Suppressor macrophage treated with lipopolysaccharide for 1 hour (primary cell): ENCODE measurements at places on chromosomes 4 and X.

GRCh38 chr4:122512430-122512829 is 55.9 kb upstream of the IL2 start:
- no peak for DNase-seq

DNA sequence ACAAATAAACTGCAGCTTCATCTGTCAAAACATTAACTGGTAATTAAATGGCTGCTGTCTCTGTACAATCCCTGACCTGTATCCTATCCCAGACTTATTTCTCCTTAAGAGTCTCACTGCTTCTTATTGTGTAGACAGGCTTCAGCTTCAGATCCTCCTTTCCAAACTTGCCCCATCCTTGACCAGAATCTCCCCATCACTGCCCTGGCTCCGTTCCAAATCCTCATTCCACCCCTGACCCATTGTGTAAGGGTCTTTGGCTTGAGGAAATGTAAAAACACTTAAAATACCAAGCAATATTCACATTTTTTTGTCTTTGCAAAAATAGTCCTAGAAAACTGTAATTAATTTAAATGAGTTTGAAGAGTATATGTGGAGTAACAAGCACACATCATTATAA is 152.6 kb upstream of the VEGFC start:
- DNase-seq: no peak

- DNase-seq: no peak
Observed at GRCh38 chr4:116952530-116953136, 132.7 kb downstream of the TRAM1L1 start.

DNA sequence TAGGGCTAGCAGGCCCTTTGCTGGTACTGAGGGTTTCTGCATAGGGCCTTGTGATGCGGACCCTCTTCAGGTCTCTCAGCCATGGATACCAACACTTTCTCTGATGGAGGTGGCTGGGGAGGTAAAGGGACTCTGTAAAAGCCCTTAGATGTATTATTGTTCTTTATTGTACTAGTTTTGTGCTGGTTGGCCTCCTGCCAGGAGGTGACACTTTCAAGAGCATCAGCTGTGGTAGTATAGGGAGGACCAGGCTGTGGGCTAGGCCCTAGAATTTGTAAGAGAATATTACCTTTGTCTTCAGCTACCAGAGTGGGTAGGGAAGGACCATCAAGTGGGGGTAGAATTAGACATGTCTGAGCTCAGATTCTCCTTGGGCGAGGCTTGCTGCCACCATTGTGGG is 936.3 kb downstream of the CENPC start:
- no peak for DNase-seq

GRCh38 chr4:146288193-146288592 is 73.9 kb downstream of the REELD1 start:
- peak; percentile 44 for DNase-seq

DNA sequence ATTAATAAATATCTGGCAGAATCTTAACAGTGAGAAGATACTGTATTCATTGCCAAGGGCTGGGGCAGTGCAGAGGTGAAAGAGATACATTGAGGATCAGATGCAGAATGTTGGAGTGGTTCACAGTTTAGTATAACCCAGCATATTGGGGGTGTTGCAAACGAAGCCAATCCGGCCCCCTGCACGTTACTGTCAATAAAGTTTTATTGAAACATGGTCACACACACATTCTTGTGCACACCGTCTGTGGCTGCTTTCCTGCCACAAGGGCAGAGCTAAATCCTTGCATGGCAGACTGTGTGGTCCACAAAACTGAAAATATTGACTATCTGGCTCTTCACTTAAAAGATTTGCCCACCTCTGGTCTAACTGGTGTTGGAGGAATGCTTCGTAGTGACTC is 119.7 kb downstream of the SHOX start:
- DNase-seq: no peak

GRCh38 chrX:3425031-3425430 is 78.6 kb upstream of the MXRA5 start:
- DNase-seq: no peak
